NCI-H1105 (cell line): ENCODE measurements at places on chromosomes 2 and 18.

DNA sequence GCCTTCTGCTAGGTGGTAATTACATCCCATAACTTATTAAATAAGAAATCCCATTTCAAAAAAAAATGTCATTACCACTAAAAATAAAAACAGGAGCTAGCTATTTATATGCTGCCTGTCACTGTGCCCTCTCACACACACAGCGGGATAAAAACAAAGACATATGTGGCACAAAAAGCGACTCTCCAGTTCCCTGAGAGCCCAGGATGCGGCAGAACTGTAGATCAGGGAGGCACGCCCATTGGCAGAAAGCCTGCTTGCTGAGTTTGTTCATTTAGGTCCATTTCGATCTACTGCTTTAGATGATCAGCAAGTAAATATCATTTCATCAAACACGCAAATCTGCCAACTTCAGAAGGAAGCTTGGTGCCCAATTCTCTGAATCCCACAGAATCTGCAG is 124.4 kb downstream of the TMEM163 start:
- DNase-seq = no peak

DNA sequence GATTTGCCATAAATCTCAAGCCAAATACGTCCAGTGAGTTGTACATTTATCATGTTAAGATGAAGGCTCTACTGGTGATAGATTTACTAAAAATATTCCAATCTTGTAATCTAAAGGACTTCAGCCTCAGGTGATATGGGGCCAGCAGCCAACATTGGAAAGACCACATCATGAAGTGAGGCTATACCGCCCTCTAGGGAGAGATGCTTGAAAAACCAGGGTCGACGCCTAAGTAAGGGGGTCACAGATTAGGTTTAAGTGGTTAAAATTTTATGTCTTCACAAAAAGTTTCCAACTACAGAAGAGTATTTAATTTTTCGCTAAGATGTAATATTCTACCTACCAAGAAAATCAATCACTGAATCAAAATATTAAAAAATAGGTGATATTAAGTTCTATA is 33.3 kb downstream of the DOCK10 start:
- DNase-seq = no peak

DNA sequence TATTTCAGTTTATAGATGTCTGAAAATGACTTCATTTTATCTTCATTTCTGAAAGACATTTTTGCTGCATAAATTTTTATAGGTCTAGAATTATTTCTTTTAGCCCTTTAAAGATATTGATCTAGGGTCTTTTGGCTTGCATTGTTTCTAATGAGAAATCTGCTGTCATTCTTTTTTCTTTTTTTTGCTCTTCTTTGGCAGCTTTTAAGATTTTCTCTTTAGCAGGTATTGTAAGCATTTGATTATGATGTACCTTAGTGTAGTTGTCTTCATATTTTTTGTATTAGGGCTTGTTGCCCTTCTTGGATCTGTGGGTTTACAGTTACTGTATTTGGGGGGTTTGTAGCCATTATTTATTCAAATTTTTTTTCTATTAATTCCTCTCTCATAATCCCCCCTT is 66.0 kb upstream of the IL1R1 start:
- DNase-seq = no peak

- peak; percentile 32 for DNase-seq
Measured at GRCh38 chr2:217248312-217248935, 388.6 kb upstream of the TNP1 start.

GRCh38 chr2:97745474-97746174 is 32.2 kb downstream of the ZAP70 start:
- DNase-seq = no peak

- no peak for DNase-seq
Measured at GRCh38 chr2:121237980-121238665, 46.9 kb downstream of the TFCP2L1 start.

DNA sequence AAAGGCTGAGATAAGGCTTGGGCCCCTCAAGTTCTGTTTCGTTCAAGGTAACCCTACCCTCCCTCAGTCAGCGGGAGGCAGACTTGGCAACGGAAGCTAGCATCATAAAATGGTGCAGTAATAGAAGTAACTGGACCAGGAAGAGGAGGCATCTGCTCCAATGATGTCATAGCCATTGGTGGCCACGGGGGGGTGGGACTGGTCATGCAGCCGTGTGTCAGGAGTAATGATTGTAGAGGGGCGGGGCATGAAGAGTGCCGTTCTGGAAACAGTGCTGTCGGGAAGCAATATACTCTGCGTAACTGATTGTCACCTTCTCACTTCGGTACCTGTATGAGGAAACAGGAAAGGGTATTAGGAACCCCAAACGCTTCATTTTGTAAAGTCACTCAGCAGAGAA is 6.9 kb upstream of the POLR2D start:
- DNase-seq = no peak

DNA sequence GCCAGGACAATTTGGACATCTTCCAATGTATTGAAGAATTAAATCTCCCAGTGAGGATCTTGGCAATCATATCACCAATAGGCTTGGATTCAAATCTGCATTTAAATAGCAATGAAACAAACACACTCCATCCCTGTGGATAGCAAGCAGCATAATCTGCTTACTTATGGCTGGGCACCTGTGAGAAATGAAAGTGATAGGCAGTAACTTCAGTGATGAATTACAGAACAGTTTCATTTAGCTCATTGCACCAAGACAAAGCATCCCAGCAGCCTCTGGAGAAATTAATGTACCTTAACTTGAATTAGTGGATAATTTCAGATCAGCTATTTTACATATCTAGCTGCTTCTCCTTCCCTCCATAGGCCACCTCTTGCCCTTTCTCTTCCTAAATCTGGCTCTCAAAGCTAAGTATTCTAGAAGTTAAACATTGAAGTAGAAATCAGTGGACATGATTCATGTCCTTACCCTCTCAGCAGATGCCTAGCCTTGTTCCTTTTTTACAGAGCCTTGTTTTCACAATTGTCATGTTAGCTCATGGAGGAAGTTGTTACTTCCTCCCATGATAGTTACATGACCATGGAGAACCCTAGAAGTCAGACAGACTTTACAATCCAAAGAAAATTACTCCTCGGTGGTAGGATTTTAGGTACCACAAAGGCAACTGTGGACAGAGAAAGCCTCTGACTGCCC is 88.5 kb upstream of the TACR1 start:
- no peak for DNase-seq

- no peak for DNase-seq
Measured at GRCh38 chr2:221779614-221780067, 207.5 kb upstream of the EPHA4 start.

DNA sequence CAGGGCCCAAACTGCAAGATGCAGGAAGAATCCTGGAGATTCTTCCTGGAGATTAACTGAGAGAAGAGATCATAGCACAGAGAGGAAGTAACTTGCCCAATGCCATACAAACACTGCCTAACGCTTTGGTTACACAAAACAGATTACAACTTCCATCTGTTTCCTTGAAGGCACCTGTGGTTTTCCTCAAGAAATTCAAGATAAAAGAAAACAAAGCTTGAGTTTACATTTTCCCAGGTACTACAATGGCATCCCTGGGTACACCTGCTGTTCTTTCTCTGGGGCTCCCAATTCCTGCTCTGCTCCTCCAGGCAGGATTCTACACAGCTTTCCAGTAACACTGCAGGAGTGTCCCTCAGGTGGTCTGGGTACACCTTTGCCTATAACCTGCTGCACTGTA is 781.9 kb upstream of the ID2 start:
- no peak for DNase-seq

GRCh38 chr18:56982766-56983165 is 164.1 kb upstream of the BOD1L2 start:
- DNase-seq = no peak

GRCh38 chr2:26883956-26884355 is 36.0 kb downstream of the DPYSL5 start:
- DNase-seq = no peak

- DNase-seq = peak; percentile 44
Measured at GRCh38 chr2:187397886-187398285, 50.2 kb downstream of the CALCRL start.

GRCh38 chr2:235900631-235901030 is 267.6 kb downstream of the GBX2 start:
- no peak for DNase-seq

DNA sequence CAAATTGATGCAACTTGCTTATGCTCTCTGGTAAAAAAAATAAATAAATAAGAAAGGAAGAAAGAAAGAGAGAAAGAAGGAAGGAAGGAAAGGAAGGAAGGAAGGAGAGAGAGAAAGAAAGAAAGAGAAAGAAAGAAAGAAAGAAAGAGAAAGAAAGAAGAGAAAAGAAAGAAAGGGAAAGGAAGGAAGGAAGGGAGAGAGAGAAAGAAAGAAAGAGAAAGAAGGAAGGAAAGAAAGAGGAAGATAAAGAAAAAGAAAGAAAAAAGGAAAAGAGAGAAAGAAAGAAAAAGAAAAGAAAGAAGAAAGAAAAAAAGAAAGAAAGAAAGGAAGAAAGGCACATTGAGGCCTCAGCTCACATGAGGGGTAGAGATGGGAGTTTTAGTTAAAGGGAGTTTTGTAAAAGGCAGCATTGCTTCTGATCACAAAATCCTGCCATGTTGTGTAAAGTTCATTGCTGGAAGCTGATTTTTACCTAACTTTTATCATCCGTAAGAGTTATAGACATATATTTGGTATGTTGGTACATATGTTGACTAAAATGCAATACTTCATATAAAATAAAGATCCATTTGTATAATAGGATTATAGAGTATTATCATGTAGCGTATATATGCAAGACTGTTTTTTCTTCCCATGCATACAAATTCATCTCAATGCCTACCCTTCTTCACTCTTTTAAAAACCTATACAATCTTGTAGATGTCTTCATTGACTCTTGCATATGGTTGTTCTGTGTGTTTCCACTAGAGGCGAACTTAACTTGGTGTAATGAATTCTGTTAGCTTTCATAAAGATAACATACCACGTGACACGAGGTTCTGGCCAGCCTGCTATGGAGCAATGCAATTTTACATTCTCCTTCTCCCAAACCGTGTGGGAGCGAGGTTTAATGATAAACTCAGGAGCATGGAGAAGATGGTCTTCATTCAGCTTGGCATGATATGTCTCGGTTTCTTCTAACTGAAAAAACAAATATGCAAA is 32.8 kb downstream of the MYOM1 start:
- DNase-seq = no peak

DNA sequence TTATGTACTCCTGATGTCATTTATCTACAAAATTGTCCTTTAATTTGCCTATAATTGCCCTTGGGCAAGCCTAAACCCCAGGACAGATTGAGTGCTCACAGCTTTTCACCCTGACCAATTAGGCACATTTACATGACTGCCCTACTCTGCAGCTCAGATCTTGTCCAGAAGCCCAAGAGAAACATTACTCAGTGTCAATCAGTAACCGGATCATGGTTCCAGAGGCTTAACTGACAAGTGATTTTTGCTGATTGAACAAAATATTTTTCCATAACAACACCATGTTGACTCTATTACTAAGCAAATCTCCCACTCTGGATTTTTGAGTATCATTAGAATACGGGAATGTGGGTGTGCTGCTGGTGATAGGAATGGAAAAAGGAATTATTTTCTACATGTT is 465.4 kb upstream of the TNP1 start:
- peak; percentile 72 for DNase-seq

GRCh38 chr2:121044412-121044811 is 240.6 kb downstream of the TFCP2L1 start:
- no peak for DNase-seq

GRCh38 chr2:66574701-66575624 is 140.0 kb downstream of the MEIS1 start:
- DNase-seq = peak; percentile 67

- no peak for DNase-seq
Measured at GRCh38 chr2:224882291-224883171, 159.7 kb downstream of the DOCK10 start.

DNA sequence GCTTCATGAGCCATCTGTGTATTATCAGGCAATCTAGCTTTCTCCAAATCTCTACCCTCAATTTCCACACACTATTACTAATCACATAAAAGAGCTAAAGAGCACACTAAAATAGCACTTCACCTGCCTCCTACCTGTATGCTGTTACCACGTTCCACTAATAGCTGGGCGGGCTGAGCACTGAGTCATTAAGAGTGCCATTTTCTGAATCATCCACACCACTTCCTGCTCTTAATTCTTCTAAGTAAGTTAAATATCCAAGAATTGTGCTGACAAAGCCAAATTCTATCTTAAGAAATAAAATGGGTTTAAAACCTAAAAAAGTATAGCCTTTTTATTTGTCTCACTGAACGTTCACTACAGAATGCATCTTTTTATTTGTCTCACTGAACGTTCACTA is 35.7 kb downstream of the NOL10 start:
- DNase-seq = no peak

DNA sequence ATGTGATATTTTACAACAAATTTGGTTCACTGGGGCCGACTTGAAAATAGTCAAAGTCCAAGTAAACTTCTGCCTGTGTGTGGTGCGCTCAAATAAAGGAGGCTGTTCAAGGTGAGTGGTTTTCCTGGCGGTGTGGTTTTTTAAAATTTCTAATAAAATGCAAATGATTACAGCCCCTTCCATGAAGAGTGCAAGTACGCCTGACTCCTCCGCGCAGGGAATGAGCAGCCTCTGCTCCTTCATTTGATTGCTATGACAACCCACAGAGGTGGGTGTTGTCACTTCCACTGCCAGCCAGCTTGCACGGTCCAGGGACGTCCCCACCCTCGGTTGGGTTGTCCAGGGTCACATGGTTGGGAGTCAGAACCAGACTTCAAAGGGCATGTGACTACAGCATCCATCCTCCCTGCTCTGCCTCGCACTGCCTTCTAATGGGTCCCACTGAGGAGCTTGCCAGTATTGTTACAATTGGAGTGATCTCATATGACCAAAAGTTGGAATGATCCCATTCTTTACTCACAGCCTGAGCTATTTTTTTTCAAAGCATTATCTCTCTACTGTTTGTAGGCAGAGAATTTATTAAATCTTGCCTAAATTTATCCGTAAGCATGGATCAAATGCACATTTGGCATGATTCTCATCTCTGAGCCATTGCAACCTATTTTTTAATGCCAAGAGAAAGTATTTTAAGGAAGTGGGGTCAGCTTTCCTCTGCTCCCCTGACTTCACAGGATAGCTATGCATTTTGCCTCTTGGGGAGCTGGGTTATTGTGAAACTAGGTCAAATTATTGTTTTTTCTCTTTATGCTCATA is 121.3 kb downstream of the AGAP1 start:
- DNase-seq = no peak

DNA sequence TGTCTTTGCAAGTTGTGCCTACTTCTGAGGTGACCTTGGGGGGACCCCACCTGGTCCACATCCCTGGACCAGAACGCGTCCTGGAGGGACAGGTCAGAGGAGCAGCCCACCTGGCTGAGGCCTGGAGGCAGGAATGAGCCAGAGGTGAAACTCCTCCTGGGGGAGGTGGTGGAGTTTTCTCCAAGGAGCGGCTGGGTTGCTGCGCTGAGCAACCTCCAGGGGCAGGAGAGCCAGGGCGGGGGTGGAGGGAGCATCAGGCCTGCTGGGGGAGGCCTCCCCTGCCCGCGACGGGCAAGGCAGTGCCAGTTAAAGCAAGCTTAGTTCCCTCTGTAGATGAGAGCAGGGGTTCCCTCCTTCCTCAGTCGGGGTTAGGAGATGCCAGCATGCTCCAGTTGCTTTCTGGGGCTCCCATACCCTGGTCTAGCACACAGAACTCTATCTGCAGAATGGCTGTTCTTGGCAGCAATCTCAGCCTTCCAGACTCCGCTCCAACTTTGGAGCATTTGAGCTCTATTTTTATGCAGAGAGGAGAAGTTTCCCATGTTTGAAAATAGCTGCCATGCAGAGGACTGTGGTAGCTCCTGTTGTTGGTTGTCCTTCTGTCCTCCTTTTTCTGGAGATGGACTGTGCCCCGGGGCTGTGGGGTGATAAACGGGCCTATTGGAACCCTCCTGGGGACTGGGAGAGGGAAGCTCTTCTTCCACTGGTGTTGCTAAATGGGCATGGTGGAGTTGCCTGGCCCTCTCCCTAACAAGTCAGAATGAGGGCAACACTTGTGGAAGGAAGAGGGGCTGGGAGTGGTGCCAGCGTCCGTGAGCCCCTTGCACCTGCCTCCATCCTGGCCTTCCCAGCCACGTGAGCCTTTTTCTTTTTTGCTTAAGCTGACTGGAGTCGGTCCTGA is 39.1 kb downstream of the B3GNT2 start:
- DNase-seq = peak; percentile 20
